ENCODE measurements at places on chromosomes 5 and 9. TPM values are rescaled to one million over a fixed set of nuclear protein-coding genes. Genes with fewer than 3 reads are reported as not detected.

The PCDH1 gene
- total RNA-seq: 42.4 TPM

The ZNF474 gene
- total RNA-seq: 0.68 TPM

The ARSK gene
- 6.7 TPM for total RNA-seq

The MARCOL gene
- not detected for total RNA-seq

The C9orf153 gene
- total RNA-seq: not detected

The OTULINL gene
- total RNA-seq: 1.0 TPM

DNA sequence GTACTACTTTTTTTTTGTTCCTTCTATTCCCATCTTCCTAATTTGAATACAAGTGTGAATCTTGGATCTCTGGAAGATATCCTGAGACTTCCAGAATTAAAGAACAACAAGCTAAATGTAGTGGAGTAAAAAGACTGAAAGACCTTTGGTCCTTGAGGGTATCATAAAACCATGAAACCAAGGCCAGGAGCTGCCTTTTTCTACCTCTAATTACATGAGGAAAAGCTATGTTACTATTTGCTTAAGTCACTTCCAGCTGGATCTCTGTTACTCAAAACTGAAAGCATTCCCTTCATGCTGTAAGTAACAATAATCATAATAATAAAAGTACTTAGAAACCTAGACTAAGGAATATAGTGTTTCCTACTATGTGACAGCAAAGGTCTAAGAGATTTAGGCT is 649.6 kb downstream of the KCTD16 start:
- no peak for DNase-seq
